ENCODE measurements at places on chromosomes 4 and X. TPM values are rescaled to one million over a fixed set of nuclear protein-coding genes. Genes with fewer than 3 reads are reported as not detected.

Gene NWD2
- not detected for total RNA-seq

Gene IL1RAPL2
- total RNA-seq, result not detected

Gene CNGA1
- total RNA-seq, result 0.19 TPM

Gene RIPPLY1
- not detected for total RNA-seq

Gene NEIL3
- total RNA-seq, result 3.8 TPM

Gene SLC7A11
- 30.2 TPM for total RNA-seq

Gene NCAPG
- 45.3 TPM for total RNA-seq

Gene ADAMTS3
- total RNA-seq, result 0.08 TPM

Gene BGN
- total RNA-seq, result 0.30 TPM

Gene GPR101
- total RNA-seq, result not detected

Gene ADH7
- not detected for total RNA-seq

Gene GLRB
- 1.0 TPM for total RNA-seq
